ENCODE measurements at places on chromosomes 7 and 10.

GRCh38 chr10:571688-572451, 117.6 kb downstream of the DIP2C start:
- DNase-seq = no peak

DNA sequence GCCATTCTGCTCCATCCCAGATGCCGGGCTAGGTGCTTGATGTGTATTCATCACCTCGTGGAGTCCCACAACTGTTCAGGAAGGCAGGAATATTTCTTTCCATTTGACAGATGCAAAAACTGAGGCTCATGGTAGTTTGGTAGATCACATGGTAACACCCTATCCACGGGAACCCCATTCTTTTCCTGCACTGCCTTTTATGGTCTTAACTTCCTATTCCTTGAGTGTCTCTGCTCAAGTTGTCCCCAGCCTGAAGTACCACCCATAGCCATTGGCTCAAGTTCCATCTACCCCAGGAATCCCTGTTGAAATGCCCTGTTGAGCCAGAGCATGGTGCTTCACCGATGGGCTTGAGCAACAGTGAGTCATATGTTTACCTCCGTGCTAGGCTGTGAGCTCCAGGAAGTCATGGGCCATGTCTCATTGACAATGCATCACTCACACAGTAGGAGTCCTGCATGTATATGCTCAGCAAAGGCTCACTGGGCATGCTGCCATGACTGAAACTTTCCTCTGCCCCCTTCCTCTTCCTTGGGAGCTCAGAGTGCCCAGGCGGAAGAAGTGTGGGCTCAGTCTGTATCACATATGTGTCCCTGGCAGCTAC, 71.7 kb upstream of the ADAM12 start:
- DNase-seq = no peak

DNA sequence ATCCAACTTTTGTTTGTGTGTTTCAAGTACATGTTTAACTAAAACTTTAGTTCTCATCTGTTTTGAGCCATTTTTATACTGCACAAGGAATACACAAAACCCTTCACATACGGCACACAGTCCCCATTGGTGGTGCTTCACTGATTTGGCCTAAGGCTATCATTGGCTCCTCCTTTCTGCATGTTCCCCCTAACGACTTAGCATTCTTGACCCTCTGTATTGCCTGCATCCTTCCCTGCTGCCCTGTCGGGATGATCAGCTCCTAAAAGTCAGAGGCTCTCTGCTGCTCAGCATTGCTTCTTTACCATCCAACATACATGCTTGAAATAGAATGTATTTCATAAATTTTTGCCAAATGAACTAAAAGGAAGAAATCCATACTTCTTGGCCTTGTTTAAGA, 111.4 kb upstream of the ABCB5 start:
- no peak for DNase-seq

- DNase-seq = no peak
Measured at GRCh38 chr7:124366118-124366517, 333.3 kb upstream of the TMEM229A start.

- no peak for DNase-seq
Measured at GRCh38 chr7:156554488-156554887, 86.1 kb upstream of the RNF32 start.

DNA sequence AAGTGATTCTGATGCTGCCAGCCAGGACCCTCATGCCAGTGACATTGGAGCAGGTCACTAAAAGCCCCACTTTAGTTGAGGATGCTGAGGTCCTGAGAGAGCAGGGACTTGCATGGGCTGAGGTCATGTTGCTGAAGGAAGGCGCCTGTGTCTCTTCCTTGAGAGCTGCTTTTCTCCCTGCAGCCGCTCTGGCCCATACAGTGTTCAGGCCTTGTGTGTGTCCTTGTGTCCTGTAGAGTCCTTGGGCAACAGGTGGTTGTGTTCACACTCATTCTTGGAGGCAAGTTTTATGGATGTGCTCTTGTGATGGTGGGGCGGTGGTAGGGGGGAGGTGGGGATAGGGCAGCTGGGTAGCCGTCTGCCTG, 33.3 kb downstream of the TSPAN14 start:
- DNase-seq = no peak

DNA sequence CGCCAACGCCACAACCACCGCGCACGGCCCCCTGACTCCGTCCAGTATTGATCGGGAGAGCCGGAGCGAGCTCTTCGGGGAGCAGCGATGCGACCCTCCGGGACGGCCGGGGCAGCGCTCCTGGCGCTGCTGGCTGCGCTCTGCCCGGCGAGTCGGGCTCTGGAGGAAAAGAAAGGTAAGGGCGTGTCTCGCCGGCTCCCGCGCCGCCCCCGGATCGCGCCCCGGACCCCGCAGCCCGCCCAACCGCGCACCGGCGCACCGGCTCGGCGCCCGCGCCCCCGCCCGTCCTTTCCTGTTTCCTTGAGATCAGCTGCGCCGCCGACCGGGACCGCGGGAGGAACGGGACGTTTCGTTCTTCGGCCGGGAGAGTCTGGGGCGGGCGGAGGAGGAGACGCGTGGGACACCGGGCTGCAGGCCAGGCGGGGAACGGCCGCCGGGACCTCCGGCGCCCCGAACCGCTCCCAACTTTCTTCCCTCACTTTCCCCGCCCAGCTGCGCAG, 424 bp downstream of the EGFR start:
- no peak for DNase-seq

DNA sequence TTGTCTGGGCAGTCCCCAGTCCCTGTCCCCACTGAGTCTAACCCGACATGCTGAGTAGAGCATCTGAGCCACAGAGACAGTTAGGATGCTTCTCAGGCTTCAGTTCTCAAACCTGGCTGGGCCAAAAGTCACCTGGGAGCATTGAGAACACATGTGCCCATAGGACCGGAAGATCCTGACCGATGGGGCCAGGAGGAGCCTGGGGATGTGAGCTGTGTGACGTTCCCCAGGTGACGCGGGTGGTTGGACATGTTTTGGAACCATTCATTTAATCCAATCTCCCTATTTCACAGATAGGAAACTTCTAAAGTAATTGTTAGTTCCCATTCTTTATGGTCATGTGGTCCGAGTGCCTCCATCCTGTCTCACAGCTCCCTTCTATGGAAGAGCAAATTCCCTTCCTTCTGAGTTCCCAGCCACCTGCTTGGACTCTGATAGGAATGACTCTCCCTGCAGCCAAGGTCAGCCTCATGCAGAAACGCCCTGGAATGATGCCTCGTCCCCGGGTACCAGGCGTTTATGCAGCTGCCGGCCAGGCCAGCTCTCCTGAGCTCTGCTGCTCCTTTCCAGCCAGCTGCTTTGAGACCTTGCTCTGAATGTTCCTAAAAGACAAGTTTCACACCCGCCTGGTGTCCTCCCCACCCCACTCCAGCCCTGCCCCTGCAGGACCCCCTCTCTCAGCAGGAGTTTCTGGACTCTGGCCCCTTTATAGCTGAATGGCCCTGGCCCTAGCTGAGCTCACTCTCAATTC, 166.5 kb upstream of the RHEB start:
- DNase-seq = no peak

DNA sequence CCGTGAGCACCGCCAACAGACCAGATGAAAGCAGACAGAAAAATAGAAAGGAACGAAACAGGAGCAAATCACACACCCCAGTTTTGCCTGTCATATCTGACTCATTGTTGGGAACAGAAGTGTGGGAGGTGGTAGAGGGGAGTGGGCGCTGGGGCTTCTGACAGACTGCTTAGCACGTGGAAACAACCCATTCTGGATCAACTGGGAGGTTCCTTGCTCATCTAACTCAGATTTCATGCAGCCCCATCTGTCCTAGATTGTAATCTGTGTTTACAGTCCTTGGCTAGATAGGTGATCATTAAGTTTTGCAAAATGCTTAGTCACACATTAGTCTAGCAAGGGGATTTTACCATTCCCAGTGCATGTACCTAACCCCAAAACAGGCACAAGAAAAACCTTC, 154.1 kb downstream of the NRP1 start:
- no peak for DNase-seq

- no peak for DNase-seq
Measured at GRCh38 chr10:84213076-84213475, 12.3 kb downstream of the LRIT2 start.

GRCh38 chr10:129531195-129531968, 64.3 kb downstream of the MGMT start:
- DNase-seq = no peak

- DNase-seq = no peak
Measured at GRCh38 chr10:50326757-50327701, 75.7 kb upstream of the ASAH2 start.

DNA sequence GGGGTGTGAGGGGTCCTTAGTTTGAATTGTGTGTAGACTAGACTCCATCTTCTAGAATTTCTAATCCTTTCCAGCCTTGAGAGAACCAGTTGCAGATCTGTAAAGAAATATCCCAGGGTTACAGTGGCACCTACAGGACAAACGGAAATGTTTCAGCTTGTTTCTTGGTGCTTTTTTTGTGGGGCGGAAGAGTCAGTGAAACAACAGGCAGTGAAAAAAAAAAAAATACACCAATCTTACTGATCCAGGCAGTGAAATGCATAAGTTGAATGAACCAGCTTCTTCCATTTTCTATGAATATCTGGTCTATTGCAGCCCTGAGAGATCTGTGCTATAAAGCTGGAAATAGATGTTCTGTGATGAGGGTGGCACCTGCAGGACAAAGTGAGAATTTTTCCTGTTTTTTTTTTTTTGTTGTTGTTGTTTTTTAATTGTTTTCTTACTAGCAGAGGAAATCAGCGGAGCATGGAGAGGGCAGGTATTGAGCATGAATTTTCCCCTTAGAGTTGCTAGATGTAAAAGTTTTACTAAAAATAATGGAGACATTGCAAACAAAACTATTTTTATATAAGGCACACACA, 81.9 kb upstream of the DYNC1I1 start:
- no peak for DNase-seq

- no peak for DNase-seq
Measured at GRCh38 chr7:152354061-152354460, 81.7 kb downstream of the KMT2C start.

- DNase-seq = no peak
Measured at GRCh38 chr10:106571192-106571946, 593.1 kb downstream of the SORCS1 start.

GRCh38 chr10:35765996-35766395, 123.9 kb upstream of the FZD8 start:
- DNase-seq = no peak

GRCh38 chr7:2680792-2681490, 7.1 kb upstream of the AMZ1 start:
- peak; percentile 42 for DNase-seq

DNA sequence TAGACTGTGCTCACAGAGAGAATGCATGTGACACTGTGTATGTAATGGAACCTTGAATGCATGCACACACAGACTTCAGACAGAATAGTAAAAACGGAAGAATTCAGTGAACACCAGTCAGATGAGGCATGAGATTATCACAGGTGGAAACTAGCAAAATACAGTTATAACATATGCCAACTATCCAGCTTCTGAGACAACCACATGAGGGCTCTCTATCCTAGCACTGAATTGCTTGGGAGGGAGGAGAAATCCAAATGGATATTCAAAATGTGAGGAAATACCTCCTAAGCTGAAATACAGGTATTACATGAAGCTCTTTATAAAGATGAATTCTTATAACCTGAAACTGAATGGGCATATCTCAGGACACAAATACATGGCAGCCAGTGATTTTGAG, 30.6 kb downstream of the GARS1 start:
- DNase-seq = no peak

DNA sequence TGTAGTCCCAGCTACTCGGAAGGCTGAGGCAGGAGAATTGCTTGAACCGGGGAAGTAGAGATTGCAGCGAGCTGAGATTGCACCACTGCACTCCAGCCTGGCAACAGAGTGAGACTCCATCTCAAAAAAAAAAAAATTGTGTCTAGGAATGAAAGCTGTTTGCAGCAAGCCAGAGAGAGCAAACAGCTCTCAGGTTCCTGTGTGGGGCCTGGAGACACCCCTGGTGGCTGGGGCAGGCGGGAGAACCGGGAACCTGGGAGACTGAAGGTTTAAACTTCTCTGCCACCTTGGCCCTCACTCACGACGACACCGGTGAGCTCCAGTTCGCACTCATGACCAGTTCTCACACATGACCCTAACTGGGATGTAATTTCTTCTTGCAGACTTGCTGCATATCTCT, 13.2 kb upstream of the UNCX start:
- DNase-seq = no peak

DNA sequence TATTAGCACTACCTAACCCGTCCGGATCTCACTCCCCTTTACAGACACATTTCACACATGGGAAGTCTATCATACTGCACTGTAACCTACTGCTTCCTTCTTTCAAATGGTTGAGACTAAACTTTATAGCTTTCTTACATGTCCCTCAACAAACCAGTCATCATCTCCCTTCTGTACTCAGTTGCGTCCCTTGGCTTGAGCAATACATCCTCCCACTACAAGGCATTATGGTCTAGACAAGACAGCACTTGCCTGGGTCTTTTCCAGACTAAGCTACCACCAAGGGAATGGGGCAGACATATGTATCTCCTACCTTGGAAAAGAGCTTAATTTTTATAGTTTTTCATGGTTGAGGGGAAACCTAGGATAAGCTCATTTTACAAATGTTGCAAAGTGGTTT, 575.2 kb downstream of the KCNMA1 start:
- DNase-seq = no peak

DNA sequence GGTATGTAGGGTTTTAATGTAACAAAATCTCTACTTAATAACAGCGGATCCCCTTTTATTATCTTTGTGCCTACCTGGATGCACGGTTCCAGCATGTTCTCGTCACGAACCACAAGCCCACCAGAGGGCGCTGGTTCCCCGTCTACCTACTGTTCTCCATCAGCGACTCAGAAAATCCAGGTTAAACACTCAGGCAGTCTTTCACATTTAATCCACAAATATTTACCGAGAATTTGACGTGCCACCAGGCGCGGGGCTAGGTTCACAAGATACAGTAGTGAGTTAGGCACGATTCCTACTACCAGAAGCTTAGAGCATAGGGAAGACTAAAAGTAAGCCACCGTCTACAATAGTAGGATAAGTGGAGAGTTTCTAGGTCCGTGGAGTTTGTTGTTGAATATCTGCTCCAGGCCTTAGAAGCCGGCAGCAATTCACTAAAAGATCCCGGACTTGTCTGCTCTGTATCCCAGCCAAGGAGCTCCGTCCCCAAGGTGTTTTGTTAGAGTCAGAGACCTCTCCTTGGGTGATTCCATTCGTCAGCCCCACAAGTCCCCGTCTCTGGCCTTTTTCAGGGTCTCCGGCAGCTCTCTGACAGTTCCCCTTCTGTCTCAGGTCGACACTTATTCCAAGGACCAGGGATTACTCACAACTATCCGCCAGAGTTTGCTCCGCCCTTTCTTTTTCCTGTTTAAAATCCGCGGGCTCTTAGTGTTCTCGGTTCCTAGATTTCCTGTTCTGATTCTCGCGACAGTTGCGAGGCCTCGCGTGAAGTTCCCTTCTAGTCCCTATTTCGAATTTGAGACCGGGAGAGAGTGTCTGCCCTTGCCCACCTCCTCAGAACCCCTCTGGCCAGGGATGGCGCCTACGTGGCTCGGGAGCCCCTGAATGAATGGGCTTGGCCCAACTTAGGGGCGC, 1.5 kb upstream of the KAZALD1 start:
- DNase-seq = peak; percentile 90

GRCh38 chr7:130148561-130148960, 56.6 kb downstream of the TMEM209 start:
- no peak for DNase-seq

DNA sequence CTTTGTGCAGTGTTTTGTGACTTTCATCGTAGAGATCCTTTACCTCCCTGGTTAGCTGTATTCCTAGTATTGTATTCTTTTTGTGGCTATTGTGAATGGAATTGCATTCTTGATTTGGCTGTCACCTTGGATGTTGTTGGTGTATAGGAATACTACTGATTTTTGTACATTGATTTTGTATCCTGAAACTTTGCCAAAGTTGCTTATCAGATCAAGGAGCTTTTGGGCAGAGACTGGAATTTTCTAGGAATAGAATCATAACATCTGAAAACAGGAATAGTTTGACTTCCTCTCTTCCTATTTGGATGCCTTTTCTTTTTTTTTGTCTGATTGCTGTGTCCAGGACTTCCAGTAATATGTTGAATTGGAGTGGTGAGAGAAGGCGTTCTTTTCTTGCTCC, 283.8 kb upstream of the LRGUK start:
- DNase-seq = no peak

All from activated CD8-positive, alpha-beta memory T cell treated with anti-CD3 and anti-CD28 coated beads for 48 hours (primary cell).